ENCODE measurements at places on chromosomes 2 and 18. TPM values are rescaled to one million over a fixed set of nuclear protein-coding genes. Genes with fewer than 3 reads are reported as not detected.

Gene LRRTM4
- total RNA-seq, result not detected

Gene ABCA12
- total RNA-seq, result not detected

Gene FN1
- 0.19 TPM for total RNA-seq

Gene CTAGE1
- not detected for total RNA-seq

Gene DAW1
- total RNA-seq, result not detected

Gene ASAP2
- total RNA-seq, result 0.23 TPM

Gene CCDC142
- total RNA-seq, result 18.9 TPM

Gene B3GNT7
- 0.25 TPM for total RNA-seq

Gene SCTR
- not detected for total RNA-seq

Gene APOB
- total RNA-seq, result not detected

Gene FAM124B
- total RNA-seq, result 0.11 TPM

Gene SP110
- total RNA-seq, result 51.3 TPM

Gene ALK
- not detected for total RNA-seq

Gene HS1BP3
- 9.0 TPM for total RNA-seq

Gene UGT1A8
- total RNA-seq, result not detected

All from activated CD8-positive, alpha-beta memory T cell treated with anti-CD3 and anti-CD28 coated beads for 36 hours (primary cell).